ENCODE measurements at places on chromosomes 12 and 14. TPM values are rescaled to one million over a fixed set of nuclear protein-coding genes. Genes with fewer than 3 reads are reported as not detected.

MANSC4 gene
- not detected for total RNA-seq

AMHR2 gene
- not detected for total RNA-seq

TMEM260 gene
- total RNA-seq, result 8.7 TPM

CCDC38 gene
- not detected for total RNA-seq

DNA sequence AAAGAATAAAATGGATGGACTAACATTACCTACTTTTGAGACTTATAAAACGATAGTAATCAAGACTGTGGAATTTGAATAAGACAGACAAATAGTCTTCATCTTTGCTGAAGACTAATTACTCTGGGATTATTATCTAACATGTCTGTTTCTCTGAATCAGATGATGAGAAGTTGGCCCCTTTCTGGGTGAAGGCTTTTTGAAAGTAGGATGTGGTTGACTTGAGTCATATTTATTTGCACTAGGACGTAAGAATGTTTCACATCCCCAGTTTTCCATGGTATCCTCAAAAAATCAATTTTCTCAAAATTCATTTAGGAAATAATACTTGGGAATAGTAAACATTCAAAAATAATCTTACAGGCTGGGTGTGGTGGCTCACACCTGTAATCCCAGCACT is 31.8 kb downstream of the PKP2 start:
- no peak for DNase-seq

- no peak for DNase-seq
These were observed 4.5 kb upstream of the MAGOHB start for GRCh38 chr12:10617863-10618262.

GRCh38 chr12:58647495-58647894 is 272.8 kb downstream of the LRIG3 start:
- DNase-seq, result no peak
